Activated CD4-positive, alpha-beta T cell treated with anti-CD3 and anti-CD28 coated beads for 24 hours (primary cell): ENCODE measurements at places on chromosomes 3 and 15.
A peak's percentile ranks its signal among the peaks of the same experiment; 100 is the strongest.

- DNase-seq: no peak
These were observed 141.0 kb downstream of the NSMCE3 start for GRCh38 chr15:29128671-29129070.

DNA sequence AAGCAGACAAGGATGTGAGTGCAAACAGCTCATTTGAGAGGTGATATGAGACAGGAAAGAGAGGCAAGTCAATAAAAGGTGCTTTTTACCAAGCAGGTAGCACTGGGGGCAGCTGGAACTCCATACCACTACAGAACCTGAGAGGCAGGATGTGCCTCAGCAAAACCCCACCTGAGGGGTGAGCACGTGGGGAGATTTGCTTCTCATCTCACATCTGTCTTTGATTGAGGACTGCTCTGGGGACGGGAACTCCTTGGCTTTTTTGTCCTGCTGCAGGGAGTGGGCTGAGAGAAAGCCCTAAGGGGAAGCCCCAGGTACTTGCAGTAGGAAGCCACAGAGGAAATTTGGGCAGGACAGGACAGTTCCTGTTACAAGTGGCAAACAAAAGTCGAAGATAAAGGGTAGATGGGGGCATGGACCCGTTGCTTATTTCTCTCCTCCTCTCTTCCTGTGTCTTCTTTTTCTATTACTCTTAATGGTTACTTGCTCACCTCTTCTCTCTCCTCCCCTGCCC is 27.1 kb downstream of the CFAP161 start:
- DNase-seq: no peak

DNA sequence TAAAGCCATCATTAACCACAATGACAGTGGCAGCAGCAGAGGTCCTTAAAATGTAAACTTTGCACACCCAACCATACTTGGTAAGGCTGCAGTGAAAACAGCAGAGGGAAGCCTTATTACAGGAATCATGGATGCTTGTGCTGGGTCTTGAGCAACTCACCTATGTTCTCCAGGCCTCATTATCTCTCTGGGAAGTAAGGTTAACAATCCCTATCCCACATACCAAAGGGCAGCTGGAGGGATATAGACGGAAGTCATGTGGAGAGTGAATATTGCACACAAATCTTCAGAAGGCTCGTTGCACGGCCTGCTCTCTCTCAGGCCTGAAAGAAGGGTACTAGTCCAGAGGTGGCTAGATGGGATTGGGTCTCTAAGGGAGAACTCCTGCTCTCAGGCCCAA is 25.8 kb upstream of the CELF6 start:
- no peak for DNase-seq

- DNase-seq: no peak
These were observed 10.3 kb downstream of the LPP start for GRCh38 chr3:188164248-188164687.

DNA sequence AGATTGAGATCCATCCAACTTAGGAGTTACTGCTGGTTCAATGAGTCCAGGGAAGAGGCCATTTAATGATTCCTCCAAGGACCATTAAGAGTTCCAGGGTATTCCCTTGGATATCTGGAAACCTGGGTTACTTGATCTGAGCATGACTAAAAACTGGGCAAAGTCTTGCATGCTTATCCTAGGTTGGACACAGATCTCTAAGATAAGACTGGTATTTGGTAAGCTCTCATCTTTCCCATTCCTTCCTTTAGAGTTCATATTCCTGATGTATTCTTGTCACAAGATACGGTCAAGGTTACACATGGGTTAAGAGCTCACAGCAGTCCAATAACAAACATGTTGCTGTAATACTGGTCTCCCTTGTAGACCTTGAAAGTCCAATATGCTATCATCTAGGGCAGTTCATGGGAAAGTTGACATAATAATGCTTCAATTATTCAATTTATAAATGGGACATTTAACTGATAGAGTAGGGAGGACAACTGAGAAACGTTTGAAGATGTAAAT is 301.7 kb downstream of the TIGIT start:
- DNase-seq: no peak

DNA sequence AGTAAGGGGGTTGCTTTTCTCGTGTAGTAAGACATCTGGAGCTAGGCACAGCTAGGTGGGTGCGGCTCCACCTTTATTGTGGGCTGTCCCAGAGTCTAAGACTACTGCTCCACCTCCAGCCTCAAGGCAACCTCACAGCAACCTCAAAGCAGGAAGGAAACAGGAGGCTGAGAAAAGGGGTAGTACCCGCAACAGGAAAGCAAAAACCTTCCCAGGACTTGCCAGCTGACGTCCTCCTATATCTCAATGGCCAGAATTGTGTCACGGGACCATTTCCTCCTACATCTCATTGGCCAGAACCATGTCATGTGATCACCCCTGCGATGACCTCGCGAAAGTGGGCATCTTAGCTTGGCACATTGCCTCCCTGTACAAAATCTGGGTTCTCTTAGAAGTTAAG is 4.3 kb upstream of the GPR160 start:
- peak; percentile 9 for DNase-seq

DNA sequence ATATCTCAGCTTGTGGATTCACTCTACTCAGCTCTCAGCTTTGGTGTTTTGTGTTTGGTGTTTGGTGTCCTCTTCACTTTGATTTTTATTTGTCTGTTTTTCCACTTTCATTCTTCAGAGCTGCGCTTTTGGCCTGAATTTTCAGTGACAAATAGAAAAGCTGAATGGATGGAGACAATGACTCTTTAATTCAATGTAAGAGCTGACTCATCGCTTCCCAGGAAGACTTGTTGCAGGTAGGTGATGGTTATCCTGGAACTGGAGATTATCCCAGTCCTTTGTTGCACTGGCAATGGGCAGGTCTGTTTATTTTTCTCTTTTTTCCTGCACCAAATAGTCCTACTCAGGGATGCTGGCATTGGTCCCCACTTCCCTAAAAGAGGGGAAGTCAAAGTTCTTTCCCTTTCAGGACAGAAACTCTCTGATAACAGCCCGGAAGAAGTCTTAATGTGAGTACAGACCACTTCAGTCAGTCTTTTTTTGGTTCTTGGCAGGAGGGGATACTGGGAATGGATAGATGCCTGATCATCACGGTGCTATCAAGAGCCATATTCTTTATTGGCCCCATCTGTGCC is 12.4 kb upstream of the AEN start:
- DNase-seq: no peak

DNA sequence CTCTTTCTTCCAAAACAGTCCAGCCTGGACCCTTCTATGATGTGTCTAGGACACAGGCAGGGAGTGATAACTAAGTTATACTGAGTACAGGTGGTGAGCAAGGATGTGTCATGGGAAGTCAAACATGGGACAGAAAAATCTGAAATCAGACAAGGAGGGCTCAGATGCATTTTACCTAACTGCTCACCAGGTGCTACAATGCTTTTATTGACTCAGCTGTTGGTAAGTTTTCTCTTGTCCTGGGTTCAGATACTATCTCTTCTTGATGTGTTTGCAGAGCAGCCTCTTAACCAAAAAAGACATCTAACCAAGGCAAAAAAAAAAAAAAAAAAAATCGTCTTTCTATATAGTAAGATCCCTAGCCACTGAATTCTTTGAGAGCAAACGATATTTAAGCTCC is 378.6 kb downstream of the VPS13C start:
- DNase-seq: no peak

DNA sequence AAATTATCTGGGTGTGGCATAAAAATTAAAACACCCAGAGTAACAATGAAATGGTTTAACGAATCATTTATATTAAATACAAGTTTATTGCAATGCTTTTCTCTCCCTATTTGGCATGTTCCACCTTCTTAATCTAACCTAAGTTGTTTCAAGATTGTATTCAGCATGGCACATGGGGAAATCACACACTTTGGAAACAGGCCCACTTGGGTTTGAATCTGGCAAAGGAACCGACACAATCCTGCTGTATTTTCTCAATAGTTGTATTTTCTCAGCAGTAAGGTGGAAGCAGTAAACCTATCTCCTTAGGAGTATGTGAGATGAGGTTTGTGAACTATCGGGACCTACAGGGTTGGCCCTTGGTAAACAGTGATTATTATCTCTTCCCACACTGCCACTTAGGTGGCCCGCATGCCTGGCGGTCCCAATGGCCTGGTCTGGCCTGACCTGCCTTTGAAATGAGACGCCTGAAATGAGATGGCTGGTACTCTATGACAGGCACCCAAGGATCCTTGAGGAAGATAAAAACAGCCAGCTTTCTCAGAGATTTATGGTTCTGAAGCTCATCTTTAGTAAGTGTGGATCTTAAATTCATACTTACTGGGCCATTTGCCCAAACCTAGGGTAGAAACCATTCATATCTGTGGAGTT is 45.3 kb upstream of the VILL start:
- no peak for DNase-seq

DNA sequence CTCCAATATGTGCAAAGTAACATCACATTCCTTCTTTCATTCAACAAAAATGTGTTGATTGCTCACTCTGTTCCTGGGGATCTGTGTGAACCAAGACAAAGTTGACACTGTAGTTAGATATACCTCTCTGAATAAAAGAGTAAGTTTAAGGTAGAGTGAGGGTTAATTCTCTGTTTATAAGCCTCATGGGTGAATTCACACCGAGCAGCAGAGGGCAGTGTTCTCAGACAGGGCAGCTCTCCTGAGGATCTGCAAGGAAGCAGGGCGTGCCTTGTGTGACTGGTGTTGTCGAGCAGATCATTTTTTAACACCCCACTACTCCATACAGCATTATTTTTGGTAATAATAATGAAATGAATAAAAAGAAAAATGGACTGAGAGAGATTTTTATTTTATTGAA is 34.4 kb downstream of the PAQR9 start:
- peak; percentile 16 for DNase-seq

- no peak for DNase-seq
These were observed at the start of gene MKRN3 for GRCh38 chr15:23565395-23566070. TSS of gene MKRN3 (plus strand) at chr15:23565674. CDS start at chr15:23565783, 109 bp downstream.

GRCh38 chr15:33179874-33180273 is 14.6 kb downstream of the FMN1 start:
- no peak for DNase-seq

DNA sequence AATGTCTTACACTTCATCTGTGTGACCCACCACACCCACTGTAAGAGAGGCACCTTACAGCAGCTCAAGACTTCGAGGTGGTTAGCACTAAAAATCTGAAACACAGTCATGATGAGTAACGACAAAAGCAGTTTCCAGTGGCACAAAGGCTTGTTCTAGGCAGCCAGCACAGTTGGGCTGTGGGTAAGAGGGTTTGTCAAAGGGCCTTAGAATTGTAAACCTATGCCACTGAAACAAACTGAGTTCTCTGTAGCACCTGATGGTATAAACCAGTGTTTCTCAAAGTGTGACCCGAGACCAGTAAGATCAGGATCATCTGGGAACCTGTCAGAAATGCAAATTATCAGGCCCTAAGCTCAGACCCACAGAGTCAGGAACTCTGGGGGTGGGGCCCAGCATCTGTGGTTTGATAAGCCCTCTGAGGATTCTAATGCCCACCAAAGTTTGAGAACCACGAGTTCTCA is 36.5 kb downstream of the DAPK2 start:
- peak; percentile 29 for DNase-seq

GRCh38 chr3:169812332-169813235 is at the start of the genes LRRC34 and LRRIQ4:
TSS of gene LRRC34 (minus strand) at chr3:169812904. CDS start at chr3:169812548, 356 bp downstream.
TSS of gene LRRIQ4 (plus strand) at chr3:169812870. CDS start at chr3:169821922, 9,052 bp downstream.
- peak; percentile 61 for DNase-seq

GRCh38 chr3:64677961-64678716 is 9.7 kb downstream of the ADAMTS9 start:
- DNase-seq: no peak
